ENCODE measurements at places on chromosomes 12 and 14.
A peak's percentile ranks its signal among the peaks of the same experiment; 100 is the strongest.

DNA sequence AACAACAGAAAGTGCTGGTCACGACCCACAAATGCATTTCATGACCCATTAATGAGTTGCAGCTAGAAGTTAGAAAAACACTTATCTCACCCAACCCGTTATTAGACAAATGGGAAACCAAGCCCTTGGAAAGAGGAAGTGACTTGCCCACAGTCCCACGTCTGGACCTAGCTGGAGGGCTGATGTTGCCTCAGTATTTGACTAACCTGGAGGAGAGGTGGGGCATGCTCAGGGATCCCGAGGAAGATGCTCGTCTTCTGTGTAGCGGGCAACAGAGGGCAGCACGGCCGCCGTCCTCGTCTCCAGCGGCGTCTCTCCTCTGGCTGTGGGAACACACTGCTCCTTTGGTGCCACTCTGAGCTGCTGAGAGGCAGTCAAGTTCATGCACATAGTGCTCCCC is 12.7 kb downstream of the CCND2 start:
- DNase-seq = peak; percentile 54

DNA sequence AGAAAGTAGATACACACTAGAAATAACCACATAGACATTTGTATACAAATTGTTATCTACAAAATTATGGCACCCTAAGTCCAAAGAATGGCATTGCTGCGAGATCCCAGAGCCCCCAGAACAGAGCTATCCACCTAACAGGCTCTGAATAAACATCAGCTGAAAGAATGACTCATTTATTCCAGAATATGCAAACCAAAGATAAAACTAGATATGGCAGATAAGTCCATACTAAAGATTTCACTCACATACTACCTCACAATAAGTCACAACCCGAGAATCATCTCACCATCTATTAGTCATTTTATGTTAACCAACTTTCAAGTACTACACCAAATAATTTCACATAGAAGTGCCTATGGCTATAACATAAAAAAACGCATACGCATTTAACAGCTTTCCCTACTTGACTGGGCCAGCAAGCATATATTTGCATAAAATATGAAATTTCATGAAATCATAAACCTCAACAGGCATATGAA is 5.6 kb downstream of the CNIH1 start:
- peak; percentile 75 for DNase-seq

GRCh38 chr12:48286665-48287064 is 64.1 kb downstream of the ZNF641 start:
- DNase-seq = peak; percentile 60

DNA sequence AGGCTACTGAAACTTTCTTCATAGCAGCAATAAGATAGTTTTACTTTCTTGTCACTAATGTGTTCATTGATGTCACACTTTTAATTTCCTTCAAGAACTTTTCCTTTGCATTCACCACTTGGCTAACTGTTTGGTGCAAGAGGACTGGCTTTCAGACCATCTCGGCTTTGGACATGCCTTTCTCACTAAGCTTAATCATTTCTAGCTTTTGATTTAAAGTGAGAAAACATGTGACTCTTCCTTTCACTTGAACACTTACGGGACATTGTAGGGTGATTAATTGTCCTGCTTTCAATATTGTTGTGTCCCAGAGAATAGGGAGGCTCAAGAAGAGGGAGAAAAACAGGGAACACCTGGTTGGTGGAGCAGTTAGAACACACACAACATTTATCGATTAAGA is 41.9 kb downstream of the IFNG start:
- no peak for DNase-seq

DNA sequence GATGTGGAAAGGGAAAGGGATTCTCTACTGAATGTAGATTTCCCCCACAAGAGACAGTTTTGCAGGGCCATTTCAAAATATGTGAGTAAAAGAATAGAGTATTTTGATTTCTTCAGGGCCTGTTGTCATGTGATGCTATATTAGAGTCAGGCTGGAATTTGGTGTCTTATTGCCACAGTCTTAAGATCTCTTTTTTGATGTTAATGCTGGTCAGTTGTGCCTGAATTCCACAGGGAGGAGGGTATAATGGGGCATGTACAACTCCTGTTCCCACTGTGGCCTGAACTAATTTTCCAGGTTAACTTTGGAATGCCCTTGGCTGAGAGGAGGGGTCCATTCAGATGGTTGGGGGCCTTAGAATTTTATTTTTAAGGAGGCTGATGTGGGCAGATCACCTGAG is 111.0 kb upstream of the MAX start:
- no peak for DNase-seq

DNA sequence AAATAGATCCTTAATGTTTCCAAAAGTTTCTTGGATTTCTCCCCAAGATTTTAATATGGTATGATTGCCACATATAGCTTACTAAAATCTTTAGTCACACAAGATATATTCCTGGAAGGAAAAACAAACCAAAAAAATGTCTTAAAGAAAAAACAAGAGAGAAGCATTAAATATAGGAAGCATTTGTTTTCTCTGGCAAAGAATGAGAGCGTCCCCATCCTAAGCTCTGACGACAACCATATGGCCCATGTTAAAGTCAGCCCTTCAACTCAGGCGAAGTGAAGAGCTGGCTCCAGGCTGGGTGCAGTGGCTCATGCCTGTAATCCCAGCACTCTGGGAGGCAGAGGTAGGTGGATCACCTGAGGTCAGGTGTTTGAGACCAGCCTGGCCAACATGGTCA is 35.6 kb downstream of the GCH1 start:
- DNase-seq = no peak

DNA sequence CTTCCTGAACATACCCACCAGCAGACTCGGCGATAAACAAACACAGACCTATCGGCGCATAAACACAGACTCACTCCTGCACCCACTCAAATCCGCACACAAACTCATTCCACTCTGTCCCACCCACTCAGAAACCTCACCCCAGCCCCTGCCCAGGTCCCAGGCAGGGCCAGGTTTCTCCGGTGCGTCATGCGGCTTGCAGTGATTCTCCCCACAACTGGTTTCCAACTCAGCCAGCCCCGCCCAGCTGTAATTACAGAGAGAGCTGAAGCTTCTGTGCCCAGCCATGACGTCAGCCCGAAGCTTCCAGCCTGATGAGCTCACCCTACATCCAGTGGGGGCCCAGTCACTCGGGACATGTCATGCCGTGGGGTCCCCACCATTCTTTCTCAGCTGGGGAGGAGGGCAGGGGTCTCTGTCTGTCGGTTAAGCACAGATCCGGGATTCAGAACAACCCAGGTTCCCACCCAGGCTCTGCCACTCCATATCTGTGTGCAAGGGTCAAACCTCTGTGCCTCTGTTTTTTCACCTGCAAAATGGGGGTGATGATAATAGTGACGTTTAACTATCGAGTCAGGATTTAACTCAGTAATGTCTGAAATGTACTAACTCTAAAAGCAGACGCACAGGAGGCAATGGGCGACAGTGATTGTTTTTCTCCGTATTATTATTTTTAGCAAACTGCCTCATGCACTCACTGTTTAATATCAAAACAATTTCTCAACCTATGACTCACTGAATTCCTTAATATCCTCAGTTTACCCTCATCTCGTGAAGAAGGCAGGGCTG is 2.3 kb upstream of the HSPB8 start:
- DNase-seq = no peak

GRCh38 chr14:33767586-33768457 is 183.1 kb downstream of the EGLN3 start:
- no peak for DNase-seq

GRCh38 chr14:72723858-72724530 is 169.9 kb downstream of the DPF3 start:
- DNase-seq = peak; percentile 8

GRCh38 chr14:53002576-53002975 is 51.7 kb upstream of the FERMT2 start:
- DNase-seq = peak; percentile 16

GRCh38 chr12:76943008-76943407 is 64.2 kb upstream of the CSRP2 start:
- DNase-seq = no peak

DNA sequence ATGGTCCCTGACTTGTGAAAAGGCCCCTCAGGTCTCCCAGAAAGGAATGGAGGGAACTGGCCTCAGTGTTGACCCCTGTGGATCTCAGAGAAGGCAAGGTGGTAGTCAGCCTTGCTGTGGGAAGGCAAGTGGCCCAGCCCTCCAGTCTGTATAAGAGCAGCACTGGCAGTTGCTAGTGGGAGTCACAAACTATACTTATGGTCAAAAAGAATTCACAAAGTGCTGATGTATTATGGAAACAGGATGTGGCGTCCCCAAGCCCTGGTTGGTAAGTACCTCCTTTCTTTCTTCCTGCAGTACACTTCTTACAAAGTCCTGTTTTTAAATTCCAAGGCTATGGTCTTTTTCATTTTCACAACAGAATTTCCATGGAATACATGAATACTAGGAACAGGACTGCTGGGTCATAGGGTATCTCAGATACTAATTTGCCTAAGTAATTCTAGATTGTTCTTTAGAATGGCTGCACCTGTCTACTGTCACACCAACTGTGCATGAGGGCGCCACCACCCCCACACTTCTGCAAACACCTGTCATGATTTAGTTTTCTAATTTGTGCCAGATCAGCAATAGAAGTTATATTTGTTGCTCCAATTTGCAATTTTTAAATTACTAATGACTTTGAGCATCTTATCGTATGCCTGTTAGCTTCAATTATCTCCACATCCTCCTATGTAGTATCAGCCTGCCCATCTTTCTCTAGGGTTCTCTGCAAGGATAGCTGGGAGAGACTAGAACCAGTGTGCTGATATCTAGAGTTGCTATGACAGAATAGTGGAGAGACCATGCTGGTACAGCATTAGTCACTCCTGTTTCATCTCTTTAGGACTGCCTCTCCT is 40.7 kb upstream of the TMEM263 start:
- no peak for DNase-seq

GRCh38 chr12:84779169-84779568 is 133.4 kb downstream of the SLC6A15 start:
- no peak for DNase-seq

DNA sequence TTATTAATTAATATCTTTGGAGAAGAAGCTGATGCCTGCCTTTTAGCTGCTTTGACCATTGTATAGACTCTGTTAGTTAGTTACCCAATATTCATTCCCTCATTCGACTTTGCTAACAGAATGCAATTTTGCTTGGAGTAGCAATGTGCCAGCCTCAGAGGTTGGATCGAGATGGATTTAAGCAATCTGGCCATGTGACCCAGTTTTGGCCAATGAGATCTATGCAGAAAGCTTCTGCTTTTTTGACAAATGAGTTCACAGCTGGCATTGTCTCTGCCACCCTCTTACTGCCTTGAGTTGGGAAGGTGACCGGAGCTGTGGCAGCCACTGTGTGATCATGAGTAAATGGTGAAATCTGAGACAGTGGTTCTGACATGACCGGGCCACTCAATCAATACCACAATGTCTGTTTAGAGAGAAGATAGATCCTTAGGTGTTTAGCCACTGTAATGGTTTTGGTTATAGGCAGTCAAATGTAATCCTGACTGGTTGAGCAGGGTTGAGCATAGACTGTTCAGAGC is 74.9 kb upstream of the MED13L start:
- no peak for DNase-seq

DNA sequence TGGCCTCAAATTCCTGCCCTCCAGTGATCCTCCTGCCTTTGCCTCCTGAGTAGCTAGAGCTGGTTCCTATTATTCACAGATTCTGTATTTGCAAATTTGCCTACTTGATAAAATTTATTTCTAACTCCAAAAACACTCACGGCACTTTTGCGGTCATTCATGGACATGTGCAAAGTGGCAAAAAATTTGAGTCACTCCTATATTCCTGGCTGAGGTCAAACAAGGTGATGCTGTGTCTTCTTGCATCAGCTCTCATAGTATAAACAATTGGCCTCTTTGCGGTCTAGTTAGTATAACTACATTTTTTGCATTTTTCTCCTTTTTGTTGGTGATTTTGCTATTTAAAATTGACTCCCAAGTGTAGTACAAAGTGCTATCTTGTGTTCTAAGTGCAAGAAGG is 24.7 kb downstream of the ATF1 start:
- no peak for DNase-seq

- peak; percentile 75 for DNase-seq
These were observed 70.2 kb upstream of the TCL1A start for GRCh38 chr14:95784137-95784536.

- no peak for DNase-seq
These were observed 86.4 kb downstream of the ST8SIA1 start for GRCh38 chr12:22248121-22248520.

DNA sequence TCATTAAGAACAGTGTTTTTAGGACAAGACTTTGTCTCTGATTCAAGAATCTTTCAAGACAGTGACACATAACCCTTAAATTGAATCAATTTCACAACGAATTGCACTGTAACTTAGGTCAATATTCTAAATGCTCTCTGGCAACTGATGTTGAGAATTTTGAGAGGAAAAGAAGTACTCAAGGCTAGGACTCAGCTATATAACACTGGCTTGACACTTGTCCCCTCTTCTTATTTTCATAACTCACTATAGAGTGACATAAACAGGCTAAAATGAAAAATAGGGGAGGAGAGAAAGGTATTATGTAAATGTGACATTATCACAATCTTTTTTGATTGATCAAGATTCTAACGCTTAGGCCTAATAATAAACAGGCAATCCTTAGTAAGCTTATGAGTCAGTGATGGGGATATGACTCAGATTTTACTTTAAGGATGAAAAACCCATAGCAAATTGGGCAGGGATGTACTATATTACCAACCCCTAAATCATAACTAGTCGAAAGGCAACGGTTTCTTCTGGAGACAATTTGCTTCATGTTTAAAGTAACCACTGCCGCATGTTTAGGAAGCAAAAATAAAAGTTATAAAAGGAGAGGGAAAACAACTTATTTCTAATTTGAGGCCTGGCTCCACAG is 10.9 kb downstream of the BTG1 start:
- DNase-seq = no peak

DNA sequence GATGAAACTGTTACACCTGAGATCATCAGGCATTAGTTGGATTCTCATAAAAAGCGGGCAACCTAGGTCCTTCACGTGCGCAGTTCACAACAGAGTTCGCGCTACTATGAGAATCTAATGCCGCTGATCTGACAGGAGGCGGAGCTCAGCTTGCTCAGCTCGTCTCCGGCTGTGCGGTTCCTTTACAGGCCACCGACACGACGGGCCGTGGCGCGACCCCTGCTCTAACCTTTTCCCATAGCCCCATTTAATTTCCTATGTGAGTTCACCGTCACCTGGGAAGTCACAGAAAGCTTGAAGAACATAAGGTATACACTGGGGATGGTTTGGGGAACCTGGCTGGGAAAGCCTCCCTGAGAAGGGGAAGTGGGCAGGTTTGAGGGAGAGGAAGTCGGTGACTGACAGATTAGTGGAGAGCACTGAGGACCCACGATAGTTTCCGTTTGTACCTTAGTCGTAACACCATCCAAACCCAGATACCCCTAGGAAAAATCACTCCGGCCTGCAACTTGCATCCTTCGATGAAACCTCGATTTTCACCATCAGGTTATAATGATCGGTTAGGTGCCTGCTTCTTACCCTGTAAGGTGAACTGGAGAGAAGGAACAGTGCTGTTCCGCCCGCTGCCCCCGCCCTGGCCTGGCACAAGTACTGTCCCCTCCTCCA is 2.8 kb upstream of the AAAS start:
- peak; percentile 79 for DNase-seq

GRCh38 chr14:104393898-104394381 is 185.6 kb upstream of the C14orf180 start:
- peak; percentile 97 for DNase-seq

- no peak for DNase-seq
These were observed 338.5 kb downstream of the FSCB start for GRCh38 chr14:44168566-44168965.

Data from hematopoietic multipotent progenitor cell treated with erythropoietin and hydrocortisone succinate and interleukin-3 and kit ligand, for 6 days (in vitro differentiated cells).